ENCODE measurements at places on chromosomes 3 and 15.

DNA sequence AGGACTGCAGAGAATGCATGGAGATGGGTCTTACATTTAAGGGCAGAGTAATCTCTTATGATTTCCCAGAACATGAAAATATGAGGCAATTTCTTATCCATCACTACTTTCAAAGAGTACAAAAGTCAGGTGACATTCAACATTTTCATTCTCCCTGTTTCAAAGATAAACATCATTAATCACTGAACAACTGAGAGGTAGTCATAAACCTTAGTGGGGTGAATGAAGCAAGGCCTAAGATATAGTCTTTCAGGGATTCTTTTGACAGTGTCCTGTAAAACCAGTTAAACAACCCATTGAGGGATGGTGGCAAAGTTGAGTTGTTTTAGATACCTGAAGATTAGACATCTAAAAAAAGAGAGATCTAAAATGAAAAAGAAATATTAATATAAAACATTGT, 271.6 kb upstream of the CBLB start:
- DNase-seq, result no peak

- no peak for DNase-seq
Observed at GRCh38 chr3:192928016-192928415, 10.4 kb upstream of the MB21D2 start.

GRCh38 chr3:46846624-46847542, 16.4 kb downstream of the MYL3 start:
- DNase-seq, result no peak

DNA sequence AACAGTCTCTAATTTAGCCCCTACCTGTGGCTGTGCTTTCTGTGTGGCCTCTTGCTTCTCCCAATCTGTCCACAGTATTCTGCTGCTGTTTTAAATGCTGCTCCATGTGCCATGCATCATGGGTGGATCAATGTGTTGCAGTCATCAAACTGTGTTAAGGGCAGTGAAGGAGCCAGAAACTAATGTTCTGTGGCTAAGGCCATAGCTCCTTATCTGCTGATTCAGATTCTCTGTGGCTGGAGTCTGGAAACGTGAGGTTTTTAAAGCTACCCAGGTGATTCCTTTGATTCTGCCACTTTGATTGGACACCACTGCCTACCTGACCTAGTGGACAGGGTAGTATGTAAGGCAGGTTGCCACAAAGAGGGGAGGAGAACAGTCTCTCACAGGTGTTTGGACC, 44.8 kb downstream of the MORC1 start:
- DNase-seq, result no peak

- no peak for DNase-seq
Observed at GRCh38 chr3:195207731-195208130, 63.2 kb downstream of the XXYLT1 start.

GRCh38 chr3:53337167-53337940, 10.0 kb downstream of the DCP1A start:
- no peak for DNase-seq

DNA sequence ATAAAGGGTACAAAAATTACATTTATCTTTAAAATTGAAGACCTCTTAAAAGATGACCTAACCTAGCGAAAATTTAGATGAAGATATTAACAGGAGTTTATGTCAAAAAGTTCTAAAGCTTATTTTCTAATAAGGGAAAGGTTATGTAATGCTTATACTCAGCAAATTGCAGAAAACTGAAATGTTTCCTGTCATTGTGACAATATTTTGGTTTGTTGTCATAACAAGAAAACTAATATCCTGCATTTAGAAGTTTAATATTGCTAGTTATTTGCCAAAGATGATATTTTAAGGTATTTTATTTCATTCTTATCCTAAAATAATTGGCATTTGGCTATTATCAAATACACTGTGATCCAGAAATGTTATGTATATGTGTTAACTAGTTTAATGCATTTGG, 294.5 kb downstream of the C3orf38 start:
- DNase-seq, result no peak
